ENCODE measurements at places on chromosomes 16 and 17.
A peak's percentile ranks its signal among the peaks of the same experiment; 100 is the strongest.

- DNase-seq = peak; percentile 49
These were observed 45.2 kb upstream of the STAC2 start for GRCh38 chr17:39270923-39271322.

DNA sequence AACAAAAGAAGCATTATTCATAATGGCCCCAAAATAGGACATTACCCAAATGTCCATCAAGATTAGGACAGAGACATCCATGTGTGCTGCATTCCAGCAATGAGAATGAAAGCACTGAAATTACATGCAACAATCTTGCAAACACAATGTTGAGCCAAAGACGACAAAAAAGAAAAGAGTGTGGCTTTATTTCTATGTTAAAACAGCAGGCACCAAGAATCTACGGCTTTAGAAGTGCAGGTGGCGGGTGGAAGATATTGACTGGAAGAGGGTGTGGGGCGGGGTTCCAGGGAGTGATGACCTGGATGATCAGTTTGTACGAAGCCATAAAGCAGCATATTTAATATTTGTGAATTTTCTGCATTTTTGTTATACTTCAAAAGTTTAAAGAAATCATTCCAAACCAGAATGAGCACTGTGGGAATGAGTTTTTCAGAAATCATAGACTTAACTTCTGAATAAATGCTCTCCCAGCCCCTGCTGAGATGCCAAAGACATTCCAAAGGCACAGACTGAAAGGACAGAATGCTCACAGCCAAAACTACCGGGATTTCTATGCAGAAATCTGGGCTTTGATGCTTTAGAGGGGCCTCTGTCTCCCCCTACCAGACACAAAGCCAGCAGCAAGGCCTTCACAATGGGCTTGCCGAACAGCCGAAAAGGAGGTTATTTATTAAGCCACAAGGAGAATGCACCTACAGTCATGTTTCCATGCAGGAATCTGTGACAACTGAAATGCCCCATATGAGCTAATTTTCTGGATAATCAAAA lies 361.6 kb downstream of the GRIN2A start:
- no peak for DNase-seq

- no peak for DNase-seq
These were observed 102.7 kb upstream of the NOL11 start for GRCh38 chr17:67615011-67615561.

GRCh38 chr17:82687871-82688270 lies 10.6 kb downstream of the RAB40B start:
- DNase-seq = no peak

- no peak for DNase-seq
These were observed 6.4 kb downstream of the NPRL3 start for GRCh38 chr16:132120-132519.

GRCh38 chr16:1102921-1103635 lies 7.0 kb upstream of the C1QTNF8 start:
- DNase-seq = no peak

GRCh38 chr16:55634193-55634592 lies 21.6 kb upstream of the SLC6A2 start:
- no peak for DNase-seq

- DNase-seq = no peak
These were observed 26.4 kb downstream of the EEF2K start for GRCh38 chr16:22232277-22233036.

GRCh38 chr16:66152181-66152580 lies 214.3 kb upstream of the CDH5 start:
- DNase-seq = no peak

DNA sequence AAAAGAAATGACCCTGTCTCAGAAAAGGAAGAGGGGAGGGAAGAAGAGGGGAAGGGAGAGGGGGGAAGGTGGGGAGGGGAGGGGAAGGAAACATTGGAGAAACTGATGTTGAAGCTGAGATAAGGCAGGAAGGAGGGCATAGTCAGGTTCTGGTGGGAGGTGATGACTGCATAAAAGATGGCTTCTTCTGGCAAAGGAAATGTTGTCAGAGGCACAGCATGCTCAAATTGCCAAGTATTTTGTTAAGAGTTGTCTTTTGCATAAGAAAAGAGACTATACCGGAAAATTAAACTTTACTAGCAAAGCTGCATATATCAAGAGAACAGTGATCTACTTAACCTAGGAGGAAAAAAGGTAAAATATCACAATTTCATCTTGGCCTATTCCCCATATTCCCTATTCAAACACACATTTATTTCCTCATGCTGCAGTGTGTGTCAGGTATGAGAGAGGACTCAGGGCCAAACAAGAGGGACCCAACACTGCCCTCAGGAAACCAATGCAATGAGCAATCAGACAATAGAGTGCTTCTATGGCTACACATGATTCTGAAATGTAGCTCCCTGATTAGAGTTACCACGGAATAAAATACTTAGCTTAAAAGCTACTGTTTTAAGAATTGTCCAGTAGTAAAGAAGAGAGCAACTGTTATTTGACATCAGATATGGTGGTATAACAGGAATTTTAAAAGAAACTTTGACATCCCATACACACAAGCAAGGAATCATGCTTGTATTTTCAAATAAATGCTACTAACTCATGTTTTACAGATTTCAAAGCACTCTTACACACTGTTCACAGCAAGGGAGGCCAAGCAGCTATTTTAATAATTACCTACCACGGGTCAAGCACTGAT lies 80.9 kb downstream of the PARN start:
- no peak for DNase-seq

- DNase-seq = peak; percentile 61
These were observed 12.9 kb downstream of the KRT39 start for GRCh38 chr17:40953881-40954280.

DNA sequence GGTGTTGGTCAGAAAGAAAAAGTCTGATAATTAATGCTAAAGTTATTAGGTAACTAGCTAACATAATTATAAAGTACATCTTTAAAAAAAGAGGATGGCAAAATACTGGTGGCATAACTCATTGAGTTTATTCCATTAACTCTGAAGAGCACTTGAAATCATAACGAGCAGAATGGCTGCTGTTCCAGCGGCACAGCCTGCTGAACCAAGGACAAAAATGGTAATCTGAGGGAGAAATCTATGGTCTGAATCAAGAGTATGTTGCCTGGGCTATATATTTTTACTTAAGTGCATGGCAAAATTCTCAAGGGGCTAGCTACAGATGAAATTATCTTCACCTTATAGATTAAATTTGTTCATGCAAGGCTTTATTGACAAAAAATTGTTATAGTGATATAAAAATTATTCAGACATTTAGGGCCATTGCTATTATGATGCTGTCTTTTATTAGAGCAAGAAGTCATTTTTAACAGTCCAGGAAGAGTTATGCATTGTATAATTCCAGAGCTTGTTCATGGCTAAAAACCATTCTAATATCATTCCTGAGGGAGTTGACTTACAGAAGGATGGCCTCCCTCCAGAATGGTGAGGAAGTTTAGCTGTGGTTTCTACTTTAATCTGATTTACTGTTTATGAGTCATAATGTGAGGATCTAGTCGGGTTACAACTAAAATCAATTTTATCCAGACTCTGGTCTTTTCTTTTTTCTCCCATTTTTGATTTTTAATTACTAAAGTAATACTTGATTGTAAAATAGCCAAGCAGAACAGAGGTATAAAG lies 41.4 kb upstream of the ANKFN1 start:
- DNase-seq = peak; percentile 73

- DNase-seq = no peak
These were observed 833.8 kb upstream of the RBFOX1 start for GRCh38 chr16:6498858-6499257.

GRCh38 chr16:48121276-48121675 lies 34.5 kb downstream of the ABCC12 start:
- DNase-seq = no peak

DNA sequence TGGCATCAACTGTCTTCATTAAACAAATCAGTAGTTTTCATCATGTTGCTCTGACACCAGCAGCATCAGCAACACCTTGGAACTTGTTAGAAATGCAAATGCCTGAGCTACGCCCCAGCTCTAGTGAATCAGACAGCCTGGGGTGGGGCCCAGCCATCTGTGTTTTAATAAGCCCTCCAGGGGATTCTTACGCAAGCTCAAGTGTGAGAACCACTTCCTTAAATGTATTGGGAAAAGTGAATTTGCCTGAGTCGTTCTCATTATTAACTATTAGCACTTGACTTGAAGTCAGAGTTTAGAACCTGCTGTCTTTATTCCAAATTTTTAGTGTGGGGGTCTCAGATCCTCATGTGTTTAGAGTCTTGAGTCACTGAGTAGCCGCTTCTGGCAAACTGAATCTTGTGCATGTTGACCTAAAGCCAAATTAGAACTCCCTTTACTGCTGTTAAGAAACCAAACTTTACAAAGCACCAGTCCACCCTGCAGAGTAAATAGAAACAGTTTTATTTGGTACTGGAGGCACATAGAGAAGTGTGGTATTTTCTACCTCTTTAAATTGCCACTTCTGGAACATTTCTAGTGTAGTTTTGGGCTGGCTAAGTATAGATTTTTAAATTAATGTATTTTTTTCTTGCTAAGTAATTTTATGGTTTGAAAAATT lies 137.4 kb upstream of the COX10 start:
- DNase-seq = peak; percentile 91

- DNase-seq = no peak
These were observed at the start of gene GPRC5C for GRCh38 chr17:74431568-74432423. Gene GPRC5C (plus strand): TSS chr17:74432088. CDS start chr17:74439777, 7,689 bp downstream.

DNA sequence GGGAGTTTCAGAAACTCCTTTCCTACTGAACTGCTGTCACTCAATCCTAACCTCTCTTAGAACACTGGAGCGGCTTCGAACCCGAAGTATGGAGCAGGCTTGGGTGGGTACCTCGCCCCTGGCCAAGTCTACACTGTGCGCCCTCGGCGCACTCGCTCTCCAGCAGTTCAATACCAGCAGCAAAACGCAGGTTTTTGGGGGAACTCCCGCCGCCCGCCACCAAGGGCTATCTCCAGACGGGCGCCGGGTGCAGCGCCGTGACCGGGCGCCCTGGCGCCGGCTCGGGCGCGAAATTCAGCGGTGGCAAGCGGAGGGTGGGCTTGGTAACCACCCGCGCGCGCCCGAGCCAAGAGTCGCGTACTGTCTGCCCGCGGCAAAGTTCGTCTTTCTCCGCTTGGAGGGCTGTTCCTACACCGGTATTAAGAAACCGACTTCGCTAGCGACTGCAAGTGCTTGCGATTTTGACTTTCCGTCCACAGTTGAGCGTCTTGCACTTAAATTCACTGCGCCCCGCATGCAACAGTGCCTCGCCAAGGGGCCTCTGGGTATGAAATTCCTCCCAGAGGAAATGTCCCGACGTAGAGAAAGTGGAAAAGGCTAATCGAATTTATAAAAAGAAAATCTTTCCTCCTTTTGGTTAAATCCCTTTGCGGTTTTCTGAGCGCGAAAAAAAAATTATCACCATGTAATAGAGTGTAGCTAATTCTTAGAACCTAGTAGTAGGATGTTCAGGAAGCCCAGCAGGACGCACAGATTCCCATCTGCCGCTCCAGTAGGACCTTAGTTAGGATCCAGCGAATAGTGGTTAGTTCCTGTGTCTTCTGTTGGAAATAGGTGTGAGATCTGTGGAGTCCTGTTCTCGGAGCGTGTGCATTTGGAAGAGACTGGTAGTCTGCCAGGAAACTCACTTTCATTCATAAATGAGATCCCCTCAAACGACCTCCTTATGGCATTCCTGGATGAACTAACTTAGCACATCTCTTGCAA lies 5.0 kb upstream of the SALL1 start:
- no peak for DNase-seq

DNA sequence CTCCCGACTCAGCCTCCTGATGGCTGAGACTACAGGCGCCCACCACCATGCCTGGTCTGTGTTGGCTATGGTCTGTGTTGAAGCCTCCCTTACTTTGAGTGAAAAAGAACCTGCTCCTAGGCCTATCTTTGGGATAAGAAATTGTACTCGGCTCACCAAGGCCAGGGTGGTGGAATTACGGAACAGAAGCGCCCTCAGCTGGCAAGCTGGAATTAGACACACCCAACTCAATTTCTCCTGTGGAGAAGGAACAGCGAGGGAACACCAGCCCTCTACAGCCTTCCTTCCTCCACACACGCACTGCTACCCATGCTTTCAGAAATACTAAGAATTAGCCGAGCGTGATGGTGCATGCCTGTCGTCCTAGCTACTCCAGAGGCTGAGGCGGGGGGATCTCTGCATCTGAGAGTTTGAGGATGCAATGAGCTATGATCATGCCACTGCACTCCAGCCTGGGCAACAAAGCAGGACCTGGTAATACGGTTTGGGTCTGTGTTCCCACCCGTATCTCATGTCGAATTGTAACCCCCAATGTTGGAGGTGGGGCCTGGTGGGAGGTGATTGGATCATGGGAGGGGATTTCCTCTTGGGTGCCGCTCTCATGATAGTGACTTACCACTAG lies 40.1 kb upstream of the RBBP6 start:
- DNase-seq = peak; percentile 11

- DNase-seq = no peak
These were observed 528 bp downstream of the HAGHL start for GRCh38 chr16:727291-727977.

DNA sequence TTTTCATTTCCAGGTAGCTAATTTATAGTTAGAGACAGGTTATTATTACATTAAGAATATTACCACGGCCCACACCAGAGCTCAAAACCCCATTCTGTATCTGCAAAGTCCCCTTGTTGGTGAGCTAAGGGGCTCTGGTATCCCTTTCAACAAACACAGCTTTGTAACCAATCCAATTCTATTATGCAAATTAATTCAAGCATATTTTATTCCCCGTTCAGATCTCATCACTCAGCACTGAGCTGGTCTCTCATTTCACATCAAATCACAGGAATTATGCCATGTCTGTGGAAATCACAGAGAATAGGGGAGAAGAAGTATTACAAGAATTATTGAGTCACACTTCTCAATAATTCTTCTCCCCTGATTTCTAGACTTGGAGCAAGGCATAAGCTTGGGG lies 111.7 kb downstream of the CDH11 start:
- no peak for DNase-seq

DNA sequence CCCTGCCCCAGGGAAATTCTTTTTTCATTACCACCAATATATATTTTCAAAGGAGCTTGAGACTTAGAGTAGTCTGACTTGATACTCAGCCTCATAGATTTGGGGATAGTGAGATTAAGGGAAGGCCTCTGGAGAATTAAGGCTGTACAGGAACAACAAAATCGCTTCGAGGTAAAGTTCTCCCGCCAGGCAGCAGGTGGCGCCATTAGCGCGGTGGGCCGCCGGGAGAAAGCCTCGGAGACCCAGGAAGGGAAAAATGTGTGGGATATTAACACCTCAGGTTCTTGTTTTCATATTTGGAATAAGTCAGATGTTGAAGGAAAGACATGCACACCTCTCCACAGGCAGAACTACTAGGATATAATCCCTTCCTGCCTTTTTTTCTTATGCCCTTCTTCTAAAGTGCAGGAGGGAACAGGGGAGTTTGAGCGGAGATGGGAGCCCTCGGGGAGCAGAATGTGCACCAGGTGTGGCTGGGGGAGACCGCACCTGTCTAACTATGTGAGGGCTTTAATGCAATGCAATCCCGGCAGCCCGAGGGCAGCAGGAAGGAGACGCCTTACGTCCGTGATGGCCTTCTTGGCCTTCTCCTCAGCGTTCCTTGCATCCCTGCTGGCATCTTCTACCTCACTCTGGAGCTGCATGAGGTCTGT lies 25.9 kb downstream of the MYH3 start:
- peak; percentile 15 for DNase-seq

GRCh38 chr17:57010487-57010886 lies 32.6 kb downstream of the SCPEP1 start:
- no peak for DNase-seq

Data from LHCN-M2 (cell line).